T-helper 1 cell treated with Interleukin-12 subunit alpha and Interleukin-12 subunit beta and Interleukin-4 antibody, amounts not matched to agents 30 ng/mL and 1 ng/mL, for 36 hours (primary cell): ENCODE measurements at places on chromosomes 3 and 15. TPM values are rescaled to one million over a fixed set of nuclear protein-coding genes. Genes with fewer than 3 reads are reported as not detected.

Gene BCHE
- total RNA-seq = not detected in 2 replicates

Gene FRG2C
- total RNA-seq = not detected in 2 replicates

Gene AGTR1
- total RNA-seq = not detected in 2 replicates

Gene ANKUB1
- total RNA-seq = not detected in 2 replicates
